ENCODE measurements at places on chromosomes 7 and 10. TPM values are rescaled to one million over a fixed set of nuclear protein-coding genes. Genes with fewer than 3 reads are reported as not detected.

SPDYE2 gene
- total RNA-seq = not detected

ATP6V1F gene
- total RNA-seq = 119 TPM

GCK gene
- total RNA-seq = 4.9 TPM

CRHR2 gene
- total RNA-seq = not detected

EN2 gene
- not detected for total RNA-seq

ACTL6B gene
- total RNA-seq = 4.2 TPM

NKX2-3 gene
- total RNA-seq = not detected

JCAD gene
- 15.8 TPM for total RNA-seq

- no peak overlapping the region for H3K4me3 ChIP-seq
- no peak for DNase-seq
- peaks cover 4% of the 10 kb centered on the region for H3K36me3 ChIP-seq
- no peak overlapping the region for H3K27ac ChIP-seq
These were observed 20.2 kb downstream of the CALML3 start for GRCh38 chr10:5545011-5545410.

GRCh38 chr10:34288634-34289033 is 526.5 kb downstream of the PARD3 start:
- H3K36me3 ChIP-seq = peaks cover 6% of the 10 kb centered on the region
- no peak for DNase-seq
- no peak overlapping the region for H3K4me3 ChIP-seq
- peaks cover 7% of the 10 kb centered on the region for H3K4me1 ChIP-seq
- H3K27ac ChIP-seq = no peak overlapping the region
- no peaks in the 10 kb centered on the region for H3K27me3 ChIP-seq

DNA sequence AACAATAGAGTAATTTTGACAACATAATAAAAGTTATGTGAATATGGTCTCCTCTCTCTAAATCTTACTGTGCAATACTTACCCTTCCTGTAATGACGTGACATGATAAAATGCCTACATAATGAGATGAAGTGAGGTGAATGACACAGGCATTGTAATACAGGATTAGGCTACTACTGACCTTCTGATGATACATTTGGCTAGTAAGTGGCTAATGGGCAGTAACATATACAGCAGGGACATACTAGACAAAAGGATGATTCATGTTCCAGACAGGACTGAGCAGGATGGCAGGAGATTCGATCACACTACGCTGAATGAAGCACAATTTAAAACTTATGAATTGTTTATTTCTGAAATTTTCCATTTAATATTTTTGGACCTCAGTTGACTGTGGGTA is 4.7 kb downstream of the C10orf88 start:
- DNase-seq = no peak
- no peak overlapping the region for H3K4me3 ChIP-seq
- peaks cover 10% of the 10 kb centered on the region for H3K4me1 ChIP-seq

- H3K36me3 ChIP-seq = no peaks in the 10 kb centered on the region
- no peak for DNase-seq
- no peak overlapping the region for H3K27ac ChIP-seq
- H3K4me3 ChIP-seq = no peak overlapping the region
These were observed 5.5 kb upstream of the PITRM1 start for GRCh38 chr10:3178042-3178441.

GRCh38 chr7:84524714-84525694 is 330.4 kb upstream of the SEMA3A start:
- no peaks in the 10 kb centered on the region for H3K36me3 ChIP-seq
- no peak for DNase-seq
- no peaks in the 10 kb centered on the region for H3K27me3 ChIP-seq
- no peak overlapping the region for H3K27ac ChIP-seq
- no peak overlapping the region for H3K4me3 ChIP-seq
- peaks cover 21% of the 10 kb centered on the region for H3K4me1 ChIP-seq

GRCh38 chr7:159142730-159143129 is 1.9 kb downstream of the VIPR2 start:
- H3K27ac ChIP-seq = no peak overlapping the region
- H3K36me3 ChIP-seq = no peaks in the 10 kb centered on the region
- DNase-seq = no peak
- H3K4me1 ChIP-seq = peaks cover 7% of the 10 kb centered on the region

GRCh38 chr10:72272689-72273409 is 875 bp upstream of the DDIT4 start:
- peak; percentile 46 for DNase-seq
- peaks cover 29% of the 10 kb centered on the region for H3K4me1 ChIP-seq
- peak overlapping the region; percentile 85 for H3K4me3 ChIP-seq
- peaks cover 2% of the 10 kb centered on the region for H3K36me3 ChIP-seq
- H3K27me3 ChIP-seq = no peaks in the 10 kb centered on the region

DNA sequence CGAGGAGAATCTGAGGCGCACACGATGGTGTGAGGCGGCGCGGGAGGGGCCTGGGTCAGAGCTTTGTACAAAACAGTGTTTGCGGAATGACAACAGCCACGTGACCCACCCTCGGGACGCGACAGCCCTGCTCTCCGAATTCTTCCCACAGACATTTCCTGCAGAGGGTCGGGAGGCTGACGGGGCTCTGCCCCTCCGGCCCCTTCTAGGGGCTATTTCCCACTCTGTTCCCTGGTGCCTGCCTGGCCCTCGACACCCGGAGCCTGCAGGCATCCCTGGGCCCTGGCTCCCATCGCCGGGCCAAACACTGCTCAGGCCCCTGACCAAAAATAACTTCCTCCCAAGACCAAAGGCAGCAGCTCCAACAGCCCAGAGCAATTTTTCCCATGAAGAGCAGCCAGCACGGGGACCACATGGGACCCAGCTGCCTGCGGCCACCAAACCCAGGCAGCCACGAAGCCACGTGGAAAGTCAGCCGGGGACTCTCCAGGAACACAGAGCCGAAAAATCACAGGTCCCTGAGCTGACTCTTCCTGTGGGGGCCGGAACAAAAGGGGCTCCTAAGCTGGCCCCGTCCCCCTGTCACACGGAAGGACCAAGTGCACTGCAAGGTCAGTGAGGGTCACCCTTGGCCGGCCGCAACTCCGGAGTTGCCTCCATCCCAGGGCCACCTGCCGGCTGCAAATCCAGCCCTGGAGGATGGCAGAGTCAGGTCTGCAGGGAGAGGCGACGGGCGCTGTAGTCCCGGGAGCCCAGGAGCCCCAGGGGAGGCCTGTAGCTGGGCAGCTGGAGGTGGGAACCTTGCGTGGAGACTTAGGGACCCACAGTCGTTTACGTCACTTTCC is 42.0 kb downstream of the PAPOLB start:
- H3K4me3 ChIP-seq = no peak overlapping the region
- no peaks in the 10 kb centered on the region for H3K36me3 ChIP-seq
- H3K27ac ChIP-seq = no peak overlapping the region
- no peak for DNase-seq
- no peaks in the 10 kb centered on the region for H3K27me3 ChIP-seq
- no peaks in the 10 kb centered on the region for H3K4me1 ChIP-seq

- H3K27ac ChIP-seq = no peak overlapping the region
- H3K36me3 ChIP-seq = no peaks in the 10 kb centered on the region
- DNase-seq = no peak
- H3K27me3 ChIP-seq = peaks cover 12% of the 10 kb centered on the region
- no peaks in the 10 kb centered on the region for H3K4me1 ChIP-seq
These were observed 8.1 kb downstream of the IRF5 start for GRCh38 chr7:128945668-128946366.

DNA sequence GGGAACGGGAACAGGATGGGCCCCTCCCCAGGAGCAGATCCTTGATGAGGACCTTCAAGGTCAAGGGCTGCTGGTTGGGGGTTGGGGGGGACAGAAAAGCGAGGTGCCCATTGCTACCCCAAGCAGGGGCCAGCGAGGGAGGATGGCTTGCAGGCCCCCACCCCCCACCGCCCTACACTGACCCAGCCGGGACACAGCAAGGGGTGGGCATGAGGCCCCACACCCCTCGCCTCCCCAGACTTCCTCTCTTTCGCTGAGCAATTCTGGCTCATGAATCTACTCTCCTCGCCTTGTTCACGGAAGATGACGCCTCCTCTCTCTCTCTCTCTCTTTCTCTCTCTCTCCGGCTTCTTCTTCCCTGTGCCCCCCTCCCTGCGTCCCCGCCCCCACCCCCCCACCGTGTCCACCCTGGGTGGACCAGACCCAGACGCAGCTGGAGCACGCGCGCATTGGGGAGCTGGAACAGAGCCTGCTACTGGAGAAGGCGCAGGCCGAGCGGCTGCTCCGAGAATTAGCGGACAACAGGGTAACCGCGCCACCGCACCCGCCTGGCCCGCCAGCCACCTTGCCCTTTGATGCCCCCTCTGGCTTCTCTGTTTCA is 81.1 kb upstream of the GTF2IRD1 start:
- H3K4me1 ChIP-seq = peaks cover 5% of the 10 kb centered on the region
- H3K4me3 ChIP-seq = no peak overlapping the region

DNA sequence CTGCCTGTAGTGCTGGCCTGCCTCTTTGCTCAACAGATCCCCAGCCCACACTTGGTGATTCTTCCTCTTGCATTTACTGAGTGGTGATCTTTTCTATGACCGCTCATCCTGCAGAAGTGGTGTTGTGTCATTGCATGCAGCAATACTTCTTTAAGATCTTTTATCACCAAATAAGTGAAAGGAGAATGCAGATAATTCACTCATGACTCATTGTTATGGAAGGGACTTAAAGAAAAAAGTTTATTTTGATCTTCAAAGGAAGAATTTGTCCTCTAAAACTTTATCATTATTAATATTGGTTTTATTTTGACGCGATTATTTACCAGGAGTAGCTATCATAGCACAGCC is 489.1 kb upstream of the CELF2 start:
- DNase-seq = no peak
- H3K27ac ChIP-seq = no peak overlapping the region
- no peak overlapping the region for H3K4me3 ChIP-seq
- H3K27me3 ChIP-seq = peaks cover 4% of the 10 kb centered on the region
- no peaks in the 10 kb centered on the region for H3K4me1 ChIP-seq

GRCh38 chr10:57168611-57169240 is 807.7 kb upstream of the ZWINT start:
- no peak overlapping the region for H3K27ac ChIP-seq
- peaks cover 14% of the 10 kb centered on the region for H3K4me1 ChIP-seq
- peaks cover 12% of the 10 kb centered on the region for H3K27me3 ChIP-seq
- H3K4me3 ChIP-seq = no peak overlapping the region
- H3K36me3 ChIP-seq = no peaks in the 10 kb centered on the region

All from progenitor cell of endocrine pancreas (in vitro differentiated cells).